Myocyte (in vitro differentiated cells): ENCODE measurements at places on chromosomes 16 and 17.

DNA sequence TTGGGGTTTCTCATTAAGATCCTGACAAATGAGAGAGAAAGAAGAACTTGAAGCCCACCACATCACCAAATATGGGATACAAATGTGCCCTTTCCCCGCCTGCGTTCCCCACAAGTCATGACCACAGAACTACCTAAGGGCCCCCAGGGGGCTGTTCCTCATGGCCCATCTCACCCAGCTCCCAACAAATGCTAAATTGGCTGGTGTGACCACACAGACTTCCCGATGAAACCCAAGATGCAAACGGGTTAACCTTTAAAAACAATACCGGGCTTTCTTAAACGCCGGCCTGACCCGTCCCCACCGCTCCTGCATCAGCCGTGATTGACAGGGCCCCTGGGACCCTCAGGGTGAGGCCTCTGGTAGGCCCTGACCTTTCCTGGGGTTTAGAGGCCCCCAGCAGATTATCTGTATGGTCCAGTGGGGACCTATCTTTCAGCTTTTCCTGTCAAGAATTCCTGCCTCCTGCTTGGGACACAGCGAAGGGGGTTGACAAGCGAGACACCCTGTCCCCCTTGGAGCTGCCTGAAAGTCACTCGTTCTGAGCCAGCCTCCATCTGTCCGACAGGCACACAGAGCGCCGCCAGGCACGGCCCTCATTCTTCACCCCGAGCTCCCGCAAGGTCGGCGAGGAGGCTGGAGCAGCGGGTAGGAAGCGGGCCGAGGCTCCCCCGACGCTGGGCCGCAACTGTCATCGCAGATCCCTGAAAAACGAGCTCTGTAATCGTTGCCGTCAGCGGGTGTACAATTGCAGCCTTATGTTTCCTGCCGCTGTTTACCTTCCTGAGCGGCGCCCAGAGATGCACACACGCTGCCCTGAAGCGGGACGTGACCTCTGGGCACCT, 300.1 kb downstream of the FOXL1 start:
- DNase-seq: no peak

DNA sequence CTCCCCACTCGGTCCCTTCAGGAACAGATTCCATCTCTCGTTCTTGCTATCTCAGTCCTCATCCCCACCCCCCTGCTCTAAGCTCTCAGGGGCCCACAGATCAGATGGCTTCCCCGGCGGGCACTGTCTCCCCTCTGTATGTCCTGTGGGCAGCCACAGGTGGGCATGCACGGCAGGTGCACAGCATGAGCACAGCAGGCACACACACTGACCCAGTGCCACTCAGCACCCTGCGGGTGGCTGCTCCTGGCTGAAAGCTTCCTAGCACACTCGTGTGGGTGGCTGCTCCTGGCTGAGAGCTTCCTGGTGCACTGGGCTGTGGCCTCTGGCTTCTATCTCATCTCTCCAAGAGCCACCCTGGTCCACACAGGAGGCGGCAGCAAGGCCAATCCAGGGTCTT, 44.5 kb upstream of the SMIM36 start:
- DNase-seq: no peak

DNA sequence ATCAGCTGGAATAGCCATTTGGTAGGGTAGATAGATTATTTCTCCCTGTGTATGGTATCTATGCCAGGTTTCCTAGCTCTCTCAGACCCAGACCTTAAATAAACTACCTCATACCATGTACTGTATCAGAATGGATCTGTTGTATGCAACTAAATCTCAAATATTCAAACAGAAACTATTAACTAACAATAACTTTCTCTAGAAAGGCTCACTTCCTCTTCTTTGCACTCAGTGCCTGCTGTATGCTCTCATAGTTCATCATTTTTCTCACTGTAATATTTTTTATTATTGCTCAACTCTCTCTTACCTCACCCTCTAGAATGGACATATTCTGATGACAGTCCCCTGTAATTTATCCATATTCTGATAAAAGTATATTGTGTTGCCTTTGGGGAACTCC, 182.4 kb downstream of the TOX3 start:
- DNase-seq: no peak

- no peak for DNase-seq
Observed at GRCh38 chr16:21984062-21984461, 16.9 kb downstream of the PDZD9 start.

GRCh38 chr17:50661795-50662391, 27.2 kb downstream of the ABCC3 start:
- DNase-seq: peak; percentile 55

GRCh38 chr16:82999711-83000110, 372.9 kb downstream of the CDH13 start:
- DNase-seq: no peak

DNA sequence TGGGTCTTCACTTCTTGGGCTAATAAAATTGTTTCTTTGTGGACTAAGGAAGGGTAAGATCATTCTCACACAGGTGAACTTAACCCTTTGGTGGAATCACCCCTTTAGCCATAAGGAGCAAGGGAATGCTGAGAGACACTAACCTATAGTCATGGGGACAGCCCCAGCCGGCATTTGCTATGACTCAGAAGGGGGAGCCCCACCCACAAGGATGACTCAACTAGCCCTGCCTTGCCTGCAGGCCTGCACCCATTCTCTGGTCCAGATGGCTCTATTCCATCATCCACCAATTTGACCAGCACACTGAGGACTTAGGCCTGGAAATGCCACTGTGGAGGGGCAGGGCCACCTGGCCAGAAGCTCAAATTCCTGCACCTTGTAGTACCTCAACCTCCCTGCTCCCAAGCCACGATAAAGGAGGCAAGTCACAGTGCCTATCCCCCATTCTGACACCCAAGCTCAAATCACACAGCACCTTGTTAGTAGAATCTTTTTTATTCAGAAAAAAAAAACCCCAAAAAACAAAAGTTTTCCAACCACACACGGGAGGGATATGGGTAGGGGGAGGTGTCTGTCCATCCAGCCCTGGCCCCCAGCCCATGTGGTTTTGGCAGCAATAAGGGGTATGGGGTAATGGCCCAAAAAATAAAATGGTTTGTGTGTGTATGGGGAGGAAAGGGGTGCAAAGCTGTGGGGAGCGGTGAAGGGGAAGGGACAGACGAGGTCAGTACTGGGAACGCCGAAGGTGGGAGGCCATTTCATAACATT, 3.0 kb downstream of the PFN1 start:
- DNase-seq: peak; percentile 90

GRCh38 chr17:823501-823902, 41.3 kb downstream of the MRM3 start:
- DNase-seq: no peak

DNA sequence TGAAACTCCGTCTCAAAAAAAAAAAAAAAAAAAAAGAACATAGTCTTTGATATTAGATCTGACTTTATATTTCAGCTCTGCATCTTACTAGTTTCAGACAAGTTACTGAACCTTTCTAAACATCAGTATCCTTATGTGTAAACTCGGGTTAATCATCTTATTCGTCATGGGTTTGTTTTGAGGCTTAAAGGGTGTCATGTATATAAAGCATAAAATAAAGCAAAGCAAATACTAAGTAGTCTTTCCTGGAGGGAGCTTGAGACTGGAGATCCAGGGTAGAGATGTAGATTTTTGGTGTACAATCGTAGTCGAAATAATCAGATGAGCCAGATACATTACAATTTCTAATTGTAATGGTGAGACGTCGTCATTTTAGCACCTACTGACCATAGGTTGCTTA, 7.8 kb downstream of the BCAS3 start:
- no peak for DNase-seq

DNA sequence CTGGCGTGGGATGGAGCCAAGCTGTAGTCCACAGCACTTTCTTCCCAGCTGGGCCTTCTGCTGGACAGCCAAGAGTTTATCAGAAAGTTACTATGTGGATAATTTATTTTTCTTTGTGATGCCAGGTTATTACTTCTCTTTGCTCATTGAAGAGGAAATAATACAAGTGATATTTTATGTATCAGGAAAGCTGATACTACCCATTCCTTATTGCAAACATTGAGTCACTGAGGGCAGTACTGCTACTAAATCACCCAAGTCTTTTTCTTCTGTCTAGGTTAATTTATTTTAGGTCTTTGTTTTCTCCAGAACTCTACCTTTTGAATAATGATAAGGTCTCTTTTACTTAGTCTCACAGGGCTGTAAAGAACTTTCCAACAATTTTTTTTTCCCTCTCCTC, 8.3 kb downstream of the NUP93 start:
- no peak for DNase-seq
